ENCODE measurements at places on chromosomes 13 and 19.

DNA sequence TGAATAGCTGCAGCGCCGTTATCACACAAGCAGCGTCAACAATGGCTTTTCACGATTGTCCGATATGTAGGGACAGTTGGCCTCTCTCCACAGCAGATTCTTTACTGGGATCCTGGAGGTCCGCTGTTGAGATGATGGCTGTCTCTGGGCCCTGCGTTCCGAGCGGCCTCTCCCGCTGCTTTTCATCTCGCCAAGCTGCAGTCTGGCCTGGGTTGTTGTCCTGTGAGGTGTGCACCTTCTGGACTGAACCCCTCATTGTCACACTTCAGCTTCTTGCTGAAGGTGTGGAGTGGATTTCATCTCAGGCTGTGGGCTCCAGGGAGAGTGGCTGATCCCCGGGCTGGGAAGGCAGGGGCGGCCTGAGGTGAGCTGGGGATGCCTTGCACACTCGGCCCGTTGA lies 9.6 kb downstream of the UPF1 start:
- no peak for DNase-seq

DNA sequence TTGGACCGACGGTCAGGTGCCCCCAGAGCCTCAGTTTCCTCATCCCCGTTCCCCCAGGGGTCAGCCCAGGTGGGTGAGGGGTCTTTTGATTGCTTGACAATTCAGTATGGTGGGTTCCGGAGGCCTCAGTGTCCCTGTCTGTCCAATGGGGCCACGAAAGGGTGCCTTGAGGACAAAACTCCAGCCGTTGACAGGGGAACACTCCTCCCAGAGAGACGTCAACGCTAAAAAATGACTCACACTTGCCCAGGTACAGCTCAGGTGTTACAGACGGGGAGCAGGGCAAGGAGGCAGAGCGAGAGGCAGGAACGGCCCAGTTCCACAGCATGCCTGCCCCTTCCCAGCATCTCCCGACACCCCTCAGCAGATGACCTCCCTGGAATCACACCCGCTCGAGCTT lies 1.8 kb downstream of the TNFAIP8L1 start:
- no peak for DNase-seq

GRCh38 chr13:20798027-20798426 lies 24.3 kb upstream of the EEF1AKMT1 start:
- no peak for DNase-seq

- DNase-seq, result no peak
These were observed 8.2 kb upstream of the LATS2 start for GRCh38 chr13:21069561-21070004.

GRCh38 chr13:27211771-27212364 lies 39.5 kb upstream of the RPL21 start:
- DNase-seq, result no peak

GRCh38 chr19:49553451-49554271 lies 25.9 kb downstream of the RCN3 start:
- no peak for DNase-seq

- DNase-seq, result no peak
These were observed 793.9 kb upstream of the PCDH20 start for GRCh38 chr13:62209529-62209928.

GRCh38 chr19:4396949-4397783 lies 3.2 kb downstream of the SH3GL1 start:
- no peak for DNase-seq

- DNase-seq, result no peak
These were observed 11.4 kb downstream of the ZNF541 start for GRCh38 chr19:47561440-47562057.
